Urothelium cell line (cell line): ENCODE measurements at places on chromosomes 16 and 17.
A peak's percentile ranks its signal among the peaks of the same experiment; 100 is the strongest.

GRCh38 chr17:80850817-80851216 is 140.8 kb upstream of the CHMP6 start:
- no peak for DNase-seq

DNA sequence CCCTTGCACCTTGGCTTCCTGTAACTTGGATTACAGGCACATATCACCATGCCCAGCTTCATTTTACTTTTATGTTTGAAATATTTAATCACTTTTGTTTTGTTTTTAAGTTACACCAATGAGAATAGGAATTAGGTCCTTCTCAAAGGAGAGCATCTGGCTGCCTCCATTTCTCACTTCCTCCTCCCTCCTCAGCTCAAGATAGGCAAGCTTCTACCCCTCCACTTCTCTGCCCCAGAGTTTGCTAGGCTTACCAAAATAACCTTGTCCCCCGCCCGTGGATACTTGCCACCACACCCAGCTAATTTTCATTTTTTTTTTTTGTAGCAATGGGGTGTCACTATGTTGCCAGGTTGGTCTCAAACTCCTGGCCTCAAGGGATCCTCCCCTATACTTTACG is 17.9 kb downstream of the GABARAPL2 start:
- no peak for DNase-seq

DNA sequence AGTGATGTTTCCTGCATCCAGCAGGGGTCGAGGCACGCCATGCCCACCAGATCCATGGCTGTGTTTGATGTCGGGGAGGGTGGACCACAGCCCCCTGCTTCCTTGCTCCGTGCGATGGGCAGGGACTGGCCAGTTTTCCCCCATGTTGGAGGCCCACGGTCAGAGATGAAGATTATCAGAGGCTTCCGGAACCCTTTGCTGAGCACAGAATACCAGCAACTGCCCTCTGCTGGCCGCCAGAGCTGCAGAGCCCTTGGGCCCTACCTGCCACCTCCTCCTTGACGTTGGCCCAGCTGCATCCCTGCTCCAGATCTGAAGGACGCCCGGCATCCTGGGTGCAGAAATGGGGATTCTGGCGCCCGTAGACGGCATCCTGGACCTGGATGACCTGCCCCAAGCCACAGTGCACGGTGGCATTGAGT is 23.7 kb upstream of the BCO1 start:
- DNase-seq = no peak

DNA sequence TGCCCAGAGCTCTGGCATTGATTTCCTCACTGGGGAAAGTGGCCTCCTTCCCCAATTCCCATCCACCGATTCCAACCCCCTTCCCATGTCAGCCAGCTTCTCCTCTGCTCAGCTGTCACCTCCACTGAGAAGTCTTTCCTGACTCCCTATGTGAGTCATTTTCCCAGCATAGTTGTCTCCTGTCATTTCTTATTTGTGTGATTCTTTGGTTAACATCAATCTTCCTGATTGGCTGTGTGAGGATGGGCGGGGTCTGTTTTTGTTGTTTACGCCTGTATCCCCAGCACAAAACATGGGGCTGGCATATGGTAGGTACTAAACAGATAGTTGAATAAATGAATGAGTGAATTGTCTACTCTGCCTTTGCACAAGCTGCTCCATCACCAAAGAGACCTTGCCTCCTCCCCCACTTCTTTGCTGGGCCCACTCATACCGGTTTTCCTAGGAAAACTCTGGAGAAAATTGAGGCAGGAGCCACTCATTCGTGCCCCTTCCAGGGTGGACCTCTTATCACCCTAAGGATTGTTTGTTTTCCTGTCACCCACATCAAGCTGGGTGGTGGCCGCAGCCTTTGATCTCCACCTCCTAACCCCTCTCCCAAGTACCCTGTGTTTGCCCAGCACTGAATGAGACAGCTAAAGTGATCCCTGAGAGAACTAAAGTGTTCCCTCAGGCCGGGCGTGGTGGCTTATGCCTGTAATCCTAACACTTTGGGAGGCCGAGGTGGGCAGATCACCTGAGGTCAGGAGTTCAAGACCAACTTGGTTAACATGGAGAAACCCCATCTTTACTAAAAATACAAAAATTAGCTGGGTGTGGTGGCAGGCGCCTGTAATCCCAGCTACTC is 1.2 kb upstream of the GRB7 start:
- DNase-seq = no peak

GRCh38 chr16:57530104-57530521 is 6.3 kb downstream of the CCDC102A start:
- peak; percentile 86 for DNase-seq

- peak; percentile 48 for DNase-seq
These were observed 133.1 kb downstream of the SNX11 start for GRCh38 chr17:48240562-48241130.

- DNase-seq = no peak
These were observed 135.8 kb downstream of the STX8 start for GRCh38 chr17:9439851-9440250.

DNA sequence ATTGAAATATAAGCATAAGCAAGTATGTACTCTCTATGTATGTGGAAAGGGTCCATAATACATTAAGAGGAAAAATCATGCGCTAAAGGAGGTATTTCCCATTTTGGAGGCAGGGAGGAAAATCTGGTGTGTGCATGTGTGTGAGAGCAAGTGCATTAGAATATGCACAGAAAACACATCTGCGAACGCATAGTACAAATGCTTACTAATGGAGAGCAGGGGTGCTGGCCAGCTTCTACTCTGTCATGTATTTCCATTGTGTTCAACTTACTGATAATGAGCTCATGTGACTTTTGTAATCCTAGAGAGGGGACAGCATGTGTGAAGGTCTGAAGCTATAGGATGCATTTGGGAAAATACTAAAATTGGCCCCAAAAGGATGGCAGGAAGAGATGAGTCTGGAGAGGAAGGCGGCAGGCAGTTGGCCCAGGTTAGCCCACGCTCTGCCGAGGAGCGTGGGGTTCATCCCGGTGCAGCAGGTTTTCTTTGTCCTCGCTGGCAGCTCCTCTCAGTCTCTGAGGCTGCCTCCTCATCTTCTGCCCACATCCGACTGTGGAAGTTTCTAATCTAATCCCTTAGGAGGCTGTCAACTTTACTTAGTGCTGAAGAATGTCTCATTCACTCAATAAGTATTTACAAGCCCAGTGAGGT is 17.8 kb upstream of the KSR1 start:
- DNase-seq = no peak

DNA sequence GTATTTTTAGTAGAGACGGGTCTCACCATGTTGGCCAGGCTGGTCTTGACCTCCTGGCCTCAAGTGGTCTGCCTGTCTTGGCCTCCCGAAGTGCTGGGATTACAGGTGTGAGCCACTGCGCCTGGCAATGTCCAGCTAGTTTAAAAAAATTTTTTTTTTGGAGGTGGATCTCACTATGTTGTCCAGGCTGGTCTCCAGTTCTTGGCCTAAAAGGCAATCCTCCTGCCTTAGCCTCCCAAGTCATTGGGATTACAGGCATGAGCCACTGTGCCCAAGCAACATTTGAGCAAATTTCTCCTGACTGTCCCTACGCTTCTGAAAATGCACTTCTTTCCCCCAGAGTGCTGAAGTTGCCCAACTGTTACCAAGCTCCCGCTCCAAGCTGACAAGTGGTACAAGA is 8.0 kb downstream of the MAP3K14 start:
- no peak for DNase-seq

- DNase-seq = no peak
These were observed 13.4 kb upstream of the KATNB1 start for GRCh38 chr16:57722210-57722499.

DNA sequence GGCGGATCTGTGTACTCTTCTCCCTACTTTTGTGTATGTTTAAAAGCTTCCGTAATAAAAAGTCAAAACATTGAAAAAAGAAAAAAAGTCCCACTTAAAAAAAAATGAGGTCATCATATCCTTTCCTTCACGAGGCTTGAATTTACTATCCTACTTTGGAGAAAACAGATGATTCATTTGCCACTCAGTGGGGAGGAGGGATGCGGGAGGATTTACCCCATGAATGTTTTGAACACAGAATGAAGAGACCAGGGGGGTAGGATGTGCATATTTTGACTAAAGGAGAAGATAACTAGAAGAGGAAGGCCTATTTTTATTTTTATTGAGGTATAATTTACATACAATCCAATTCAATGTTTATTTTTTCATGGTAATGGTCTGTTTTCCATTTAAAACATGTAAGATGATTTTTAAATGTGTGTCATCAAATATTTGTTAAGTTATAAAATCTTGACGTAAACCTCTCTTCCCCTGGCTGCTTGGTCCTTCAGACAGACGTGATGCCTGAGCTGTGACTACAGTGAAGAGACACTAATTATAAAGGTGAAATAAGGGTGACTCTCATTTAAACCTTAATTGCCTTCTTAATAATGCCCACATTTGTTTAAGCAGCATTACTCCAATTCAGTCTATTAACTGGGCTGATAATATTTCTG is 135.4 kb upstream of the AXIN2 start:
- peak; percentile 65 for DNase-seq

GRCh38 chr17:63786971-63787711 is 13.2 kb downstream of the DDX42 start:
- DNase-seq = no peak

GRCh38 chr17:77735081-77735565 is 223.4 kb upstream of the TNRC6C start:
- DNase-seq = peak; percentile 59

DNA sequence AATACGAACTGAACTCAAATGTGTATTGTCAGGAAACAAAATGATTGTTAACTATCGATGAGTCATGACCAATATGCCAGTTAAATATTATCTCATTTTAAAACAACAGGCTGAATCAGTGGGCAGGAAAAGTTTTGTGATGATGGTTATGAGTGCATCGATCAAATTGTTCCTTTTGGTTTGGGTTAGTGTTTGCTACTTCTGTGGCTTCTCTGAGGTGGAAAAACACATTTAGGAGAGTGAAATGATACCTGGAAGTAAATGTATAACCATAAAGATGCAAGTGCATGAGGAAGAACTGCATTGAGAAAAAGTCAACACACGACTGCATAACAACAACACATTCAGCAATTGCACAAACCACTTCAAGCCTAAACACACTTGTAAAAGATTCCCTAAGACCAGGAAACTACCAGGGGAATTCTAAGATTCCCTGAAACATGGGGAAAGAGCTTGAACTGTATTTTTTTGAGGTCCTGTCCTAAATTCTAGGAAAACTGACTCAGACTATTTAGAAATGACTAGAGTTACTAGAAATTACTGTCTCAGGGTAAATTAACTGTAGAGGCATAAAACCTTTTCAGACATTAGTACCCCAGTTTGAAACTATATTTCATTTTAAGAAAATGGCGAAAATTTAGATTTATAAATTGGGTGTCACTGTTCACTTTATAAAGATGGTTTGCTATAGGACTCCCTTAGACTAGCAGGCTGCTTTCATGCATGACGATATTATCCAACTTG is 44.8 kb downstream of the CDYL2 start:
- no peak for DNase-seq

GRCh38 chr17:4436846-4437245 is 3.1 kb downstream of the SPNS3 start:
- no peak for DNase-seq

- DNase-seq = no peak
These were observed 21.0 kb upstream of the G6PC1 start for GRCh38 chr17:42879596-42879985.

GRCh38 chr16:54030451-54030850 is 256.1 kb downstream of the IRX3 start:
- no peak for DNase-seq

DNA sequence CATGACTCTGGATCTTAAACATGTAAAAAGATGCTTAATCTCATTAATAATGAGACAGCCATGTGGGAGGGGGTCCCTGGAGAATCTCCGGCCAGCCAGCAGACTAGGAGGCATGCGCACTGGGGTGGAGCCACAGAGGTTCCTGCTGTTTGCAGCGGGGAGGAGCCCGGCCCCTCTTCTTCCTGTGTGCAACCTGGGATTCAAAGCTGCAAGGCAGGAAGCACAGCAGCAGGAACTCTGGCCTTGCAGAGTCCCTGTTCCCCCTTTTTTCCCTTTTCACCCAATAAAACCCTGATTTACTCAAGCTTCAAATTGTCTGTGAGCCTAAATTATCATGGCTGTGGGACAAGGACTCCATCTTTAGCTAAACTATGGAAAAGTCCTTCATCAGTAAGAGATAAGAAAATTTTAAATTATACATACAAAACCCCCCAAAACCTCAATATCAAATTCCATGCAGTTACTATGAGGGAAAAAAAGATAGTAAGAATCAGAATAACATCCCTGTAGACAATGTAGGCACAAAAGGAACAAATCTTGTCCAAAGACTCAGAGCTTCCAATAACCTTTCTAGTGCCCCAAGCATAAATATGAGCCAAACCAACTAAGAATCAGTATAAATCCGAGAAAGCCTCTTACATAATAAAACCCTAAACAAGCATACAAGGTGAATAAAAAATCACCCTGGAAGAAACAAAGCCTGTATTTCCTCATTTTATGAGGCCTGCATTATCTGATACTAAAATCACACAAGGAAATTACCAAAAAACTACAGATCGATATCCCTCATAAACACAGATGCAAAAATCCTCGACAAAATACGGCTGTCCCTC is 12.1 kb downstream of the CFDP1 start:
- no peak for DNase-seq

DNA sequence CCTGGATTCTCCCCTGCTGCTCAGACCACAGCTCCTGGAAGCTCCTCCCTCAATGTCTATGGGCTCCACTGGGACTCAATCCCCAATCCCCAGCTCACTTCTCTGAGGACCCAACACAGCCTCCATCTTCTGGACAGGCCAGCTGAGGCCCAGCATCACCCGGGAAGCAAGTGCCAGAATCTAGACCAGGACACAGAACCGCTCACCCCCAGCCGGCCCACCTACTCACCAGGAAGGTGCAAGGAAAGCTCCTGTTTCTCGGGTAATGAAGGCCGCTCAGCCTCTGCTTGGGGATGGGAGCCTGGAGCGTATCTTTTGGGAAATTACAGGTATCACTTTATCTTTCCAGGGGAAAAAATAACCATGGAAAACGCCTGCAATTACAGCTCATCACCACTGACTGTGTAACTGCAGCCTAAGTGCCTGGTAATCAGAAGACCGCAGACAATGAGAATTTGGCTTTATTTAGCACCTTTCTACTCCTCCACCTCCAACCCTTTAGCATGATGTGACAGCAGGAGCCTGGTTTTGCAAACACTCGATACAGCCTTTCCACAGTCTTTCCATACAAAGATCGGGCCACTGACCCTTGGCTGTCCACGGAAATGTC is 49.6 kb upstream of the RPL38 start:
- no peak for DNase-seq

GRCh38 chr16:50808929-50809538 is 67.1 kb downstream of the CYLD start:
- no peak for DNase-seq

- no peak for DNase-seq
These were observed 92.3 kb downstream of the PITPNC1 start for GRCh38 chr17:67469208-67469980.
